ENCODE measurements at places on chromosomes 6 and 20.

DNA sequence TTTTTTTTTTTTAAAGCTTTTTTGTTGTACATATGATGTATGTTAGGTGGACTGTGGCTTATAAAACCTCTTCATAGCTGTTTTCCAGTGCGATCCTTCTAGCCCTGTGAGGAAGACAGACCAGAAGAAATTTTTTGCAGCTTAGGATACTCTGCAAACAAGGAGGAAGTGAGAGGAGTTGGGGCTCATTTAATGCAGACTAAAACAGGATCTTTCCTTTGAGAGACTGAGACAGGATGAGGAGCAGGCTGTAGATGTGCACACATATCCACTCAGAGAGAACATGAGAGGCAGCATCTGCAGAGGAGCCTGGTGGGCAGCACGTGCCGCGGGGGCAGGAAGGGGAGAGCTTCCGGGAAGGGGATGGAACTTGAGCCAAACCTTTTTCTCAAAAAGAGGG lies 45.7 kb downstream of the PPARD start:
- no peak for DNase-seq

DNA sequence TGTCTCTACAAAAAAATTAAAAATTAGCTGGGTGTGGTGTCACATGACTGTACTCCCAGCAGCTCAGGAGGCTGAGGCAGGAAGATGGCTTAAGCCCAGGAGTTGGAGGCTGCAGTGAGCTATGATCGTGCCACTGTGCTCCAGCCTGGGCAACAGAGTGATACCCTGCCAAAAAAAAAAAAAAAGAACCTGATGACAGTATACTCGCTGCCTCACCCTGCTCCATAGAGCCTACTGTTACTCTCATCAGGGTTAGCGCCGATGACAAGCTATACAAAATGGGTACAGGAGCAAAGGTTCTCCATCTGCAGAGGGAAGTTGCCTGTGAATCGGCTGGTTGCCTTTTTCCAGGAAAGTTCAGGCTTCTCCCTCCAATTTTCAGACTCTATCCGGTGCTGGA lies 53.4 kb downstream of the GMPR start:
- DNase-seq, result no peak

GRCh38 chr6:41640426-41640825 lies 2.2 kb downstream of the MDFI start:
- DNase-seq, result no peak

DNA sequence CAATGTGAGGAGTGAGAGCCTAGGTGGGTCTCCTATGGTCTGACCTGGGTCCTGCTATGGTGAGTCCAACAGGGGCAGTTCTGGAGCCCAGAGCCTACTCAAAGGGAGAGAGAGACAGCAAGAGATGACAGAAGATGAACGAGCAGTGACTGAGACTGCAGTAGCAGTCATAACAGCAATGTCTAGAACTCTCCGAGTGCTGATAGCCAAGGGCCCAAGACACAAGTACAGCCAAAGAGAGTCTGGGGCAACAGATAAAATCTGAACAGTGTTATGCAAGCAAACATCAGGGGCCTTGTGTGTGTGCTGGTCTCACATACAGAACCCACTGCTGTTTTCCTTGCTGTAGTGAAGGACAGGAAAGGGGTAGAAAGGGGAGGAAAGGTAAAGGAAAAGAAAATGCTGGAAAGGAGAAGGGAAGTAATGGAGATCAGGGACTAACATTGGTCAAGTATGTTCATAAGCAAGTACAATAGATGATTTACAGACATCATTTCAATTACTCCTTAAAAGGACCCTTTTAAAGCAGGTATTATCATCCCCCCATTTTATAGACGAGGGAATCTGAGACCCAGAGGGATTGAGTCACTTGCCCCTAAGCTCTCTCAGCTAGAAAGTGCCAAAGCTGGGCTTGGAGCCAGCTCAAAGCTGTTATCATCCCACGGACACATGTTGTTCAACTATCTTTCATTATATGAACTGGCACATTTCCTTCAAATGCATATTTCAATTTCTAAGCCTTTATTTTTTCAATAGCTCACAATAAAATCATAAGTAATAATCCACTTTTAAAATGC lies 182.3 kb upstream of the RAB32 start:
- DNase-seq, result no peak

- DNase-seq, result no peak
Measured at GRCh38 chr6:53287336-53288225, 61.2 kb downstream of the ELOVL5 start.

- no peak for DNase-seq
Measured at GRCh38 chr20:15242773-15243172, 905.4 kb upstream of the FLRT3 start.

DNA sequence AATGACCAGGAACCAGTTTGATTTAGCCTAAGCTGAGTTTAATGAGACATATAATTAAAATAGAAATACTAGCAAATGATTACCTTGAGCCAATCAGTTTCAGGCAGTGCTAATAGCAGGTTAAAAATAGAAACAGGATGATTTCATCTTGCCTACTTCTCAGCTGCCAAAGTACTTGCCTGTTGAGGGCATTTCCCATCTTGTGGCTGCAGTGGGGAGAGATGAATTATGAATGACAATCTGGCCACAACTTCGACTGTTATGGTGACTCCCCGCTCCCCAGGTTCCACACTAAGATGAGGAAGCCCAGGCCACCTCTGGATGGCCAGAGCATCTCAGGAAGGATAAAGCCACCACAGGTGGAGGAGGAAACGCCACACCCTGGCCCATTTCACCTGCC lies 31.3 kb downstream of the MBOAT1 start:
- no peak for DNase-seq

DNA sequence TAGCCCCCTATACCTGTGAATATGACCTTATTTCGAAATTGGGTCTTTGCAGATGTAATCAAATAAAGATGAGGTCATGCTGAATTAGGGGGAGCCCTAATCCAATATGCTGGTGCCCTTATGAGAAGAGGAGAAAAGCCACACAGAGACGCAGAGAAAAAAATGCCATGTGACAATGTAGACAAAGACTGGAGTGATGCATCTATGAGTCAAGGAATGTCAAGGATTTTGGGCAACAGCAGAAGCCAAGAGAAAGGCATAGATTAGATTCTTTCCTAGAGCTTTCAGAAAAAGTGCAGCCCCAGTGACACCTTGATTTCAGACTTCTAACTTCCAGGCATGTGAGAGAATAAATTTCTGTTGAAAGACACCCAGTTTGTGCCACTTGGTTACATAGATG lies 47.4 kb upstream of the HS3ST5 start:
- no peak for DNase-seq

DNA sequence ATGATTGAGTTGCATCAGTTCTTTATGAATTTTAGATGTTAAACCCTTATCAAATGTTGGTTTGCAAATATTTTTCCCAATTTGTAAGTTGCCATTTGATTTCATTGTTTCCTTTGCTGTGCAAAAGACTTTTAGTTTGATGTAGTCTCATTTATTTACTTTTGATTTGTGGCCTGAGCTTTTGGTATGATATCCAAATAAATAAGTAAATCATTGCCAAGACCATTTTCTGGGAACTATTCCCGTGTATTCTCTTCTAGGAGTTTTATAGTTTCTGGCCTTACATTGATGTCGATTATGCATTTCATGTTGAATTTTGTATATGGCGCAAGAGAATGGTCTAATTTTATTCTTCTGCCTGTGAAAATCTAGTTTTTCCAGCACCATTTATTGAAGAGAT lies 13.4 kb downstream of the AIG1 start:
- DNase-seq, result no peak

DNA sequence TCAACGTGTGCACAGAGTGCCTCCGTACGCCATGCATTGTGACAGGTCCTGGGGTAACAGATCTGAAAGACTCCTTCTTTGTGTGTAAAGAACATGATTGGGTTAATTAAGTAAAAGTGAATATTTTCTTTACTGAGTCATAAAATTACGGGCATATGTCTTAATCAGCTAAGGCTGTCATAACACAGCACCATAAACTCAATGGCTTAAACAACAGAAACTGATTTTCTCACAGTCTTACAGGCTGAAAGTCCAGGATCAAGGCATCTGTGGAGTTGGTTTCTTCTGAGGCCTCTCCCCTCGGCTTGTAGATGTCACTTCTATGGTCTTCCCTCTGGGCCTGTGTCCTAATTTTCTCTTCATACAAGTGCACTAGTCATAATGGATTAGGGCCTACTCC lies 176.9 kb downstream of the MTFR2 start:
- DNase-seq, result no peak

GRCh38 chr20:49275636-49276035 lies 2.2 kb downstream of the ZNFX1 start:
- no peak for DNase-seq

DNA sequence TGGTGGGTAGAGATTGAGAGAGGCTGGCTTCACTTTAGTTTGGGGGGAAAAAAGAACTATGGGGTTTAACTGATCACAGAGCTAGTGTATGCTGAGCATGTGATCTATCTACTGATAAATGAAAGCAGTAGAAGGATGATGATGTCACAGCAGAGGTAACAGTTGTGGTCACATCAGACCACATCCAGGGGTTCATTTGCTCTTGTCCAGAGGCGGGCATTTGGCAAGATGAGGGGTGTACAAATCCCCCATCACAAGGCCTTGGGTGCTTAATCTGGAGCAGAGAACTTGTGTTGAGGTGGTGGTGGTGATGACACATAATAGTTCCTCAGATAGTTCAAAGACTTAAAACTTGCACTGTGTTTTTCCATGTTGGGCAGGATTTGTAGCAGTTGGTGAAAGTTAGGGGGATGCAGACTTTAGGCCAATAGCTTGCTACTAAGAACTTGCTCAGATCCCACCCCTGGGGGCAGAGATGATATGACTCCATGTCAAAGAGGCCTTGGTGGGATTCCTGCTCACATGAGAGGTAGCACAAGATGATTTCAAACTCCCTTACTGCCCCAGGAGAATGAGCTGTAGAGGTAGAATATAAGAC lies 63.4 kb downstream of the PRDM1 start:
- DNase-seq, result peak; percentile 22

GRCh38 chr20:539848-540247 lies 3.7 kb downstream of the CSNK2A1 start:
- DNase-seq, result no peak

GRCh38 chr20:3238616-3239025 lies 369 bp downstream of the SLC4A11 start:
- DNase-seq, result peak; percentile 46

DNA sequence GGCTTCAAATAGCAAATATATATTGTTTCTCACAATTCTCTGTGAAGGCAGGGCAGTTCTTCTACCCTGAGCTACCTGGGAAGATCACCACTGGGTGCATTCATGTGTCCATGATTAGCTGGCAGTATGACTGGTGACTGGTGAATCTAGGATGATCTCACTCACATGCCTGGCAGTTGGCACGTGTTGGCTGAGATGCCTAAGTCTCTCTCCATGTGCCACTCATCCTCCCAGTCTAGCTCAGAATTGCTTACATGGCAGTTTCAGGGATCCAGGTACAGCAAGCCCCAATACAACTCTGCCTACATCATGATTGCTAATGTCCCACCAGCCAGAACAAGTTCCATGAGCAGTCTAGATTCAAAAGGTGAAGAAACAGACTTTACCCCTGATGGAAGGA lies 346.8 kb upstream of the CNR1 start:
- no peak for DNase-seq

DNA sequence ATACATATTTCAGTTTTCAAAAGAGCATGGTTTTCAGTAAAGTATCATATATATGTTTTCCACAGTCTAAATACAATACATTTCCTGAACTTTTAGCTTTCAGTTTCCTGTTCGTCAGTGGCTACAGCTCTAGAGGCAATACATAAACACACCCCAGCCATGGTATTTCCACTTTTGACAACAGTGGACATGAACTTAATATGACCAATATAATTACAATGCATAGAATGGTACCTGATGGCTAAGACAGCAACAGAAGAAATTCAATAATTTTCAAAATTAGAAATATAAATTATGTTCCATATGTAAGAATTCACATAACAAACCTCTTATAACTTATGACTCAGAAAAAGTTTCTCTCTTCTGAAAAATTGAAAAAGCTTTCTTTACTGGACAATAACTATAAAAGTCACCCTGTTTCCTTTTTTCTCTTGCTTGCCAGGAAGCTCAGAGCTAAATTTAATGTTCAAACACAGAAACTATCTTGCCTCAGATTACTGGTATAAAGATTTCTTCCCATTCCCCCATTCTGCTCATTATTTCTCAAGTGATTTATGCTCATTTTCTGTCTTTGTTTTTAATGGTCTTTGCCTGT lies 19.2 kb downstream of the FKBP5 start:
- no peak for DNase-seq
